Muscle of leg (tissue), 16 donors: ENCODE measurements at places on chromosomes 2 and 18. TPM values are rescaled to one million over a fixed set of nuclear protein-coding genes. Genes with fewer than 3 reads are reported as not detected.

The UGT1A4 gene
- not detected for total RNA-seq

DNA sequence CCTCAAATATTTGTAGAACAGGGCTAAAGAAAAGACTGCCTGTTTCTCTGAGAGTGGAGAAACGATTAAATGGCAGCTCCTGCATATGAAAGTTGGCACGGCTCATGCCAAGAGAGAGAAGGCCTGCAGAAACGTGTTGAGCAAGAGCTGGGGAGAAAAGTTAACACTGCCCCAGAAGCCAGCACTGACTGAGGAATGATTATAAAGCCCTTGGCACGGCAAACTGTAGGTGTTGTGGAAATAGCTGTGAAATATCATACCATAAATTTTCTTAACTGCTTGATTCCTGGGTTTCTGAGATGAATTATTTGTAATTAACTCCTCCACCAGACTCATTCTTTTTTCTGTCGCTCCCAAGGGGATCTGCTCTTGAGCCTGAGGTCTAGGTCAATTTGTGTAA, 4.3 kb downstream of the FRZB start:
- H3K4me3 ChIP-seq, result no peak overlapping the region
- peaks cover 9% of the 10 kb centered on the region for H3K4me1 ChIP-seq
- H3K36me3 ChIP-seq, result no peaks in the 10 kb centered on the region
- H3K27ac ChIP-seq, result no peak overlapping the region

DNA sequence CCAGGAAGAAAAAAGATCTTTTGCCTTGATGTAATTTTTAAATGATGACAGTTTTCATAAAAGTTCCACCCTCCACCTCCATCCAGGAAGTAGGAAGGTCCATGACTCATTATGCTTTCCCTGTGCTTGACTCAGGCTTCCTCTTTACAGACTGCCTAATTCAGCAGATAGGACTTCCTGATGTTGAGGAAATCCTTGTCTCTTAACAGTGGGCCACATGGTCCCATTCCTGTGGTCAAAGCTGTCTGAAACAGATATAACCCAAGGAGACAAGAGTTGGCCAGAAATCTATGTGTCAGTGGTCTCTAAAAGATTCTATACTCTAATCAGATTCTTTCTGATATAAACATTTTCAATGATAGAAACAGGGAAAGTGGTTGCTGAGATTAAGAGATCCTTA, 119.1 kb downstream of the BAZ2B start:
- no peak overlapping the region for H3K27ac ChIP-seq
- peak; percentile 75 for DNase-seq
- no peak overlapping the region for H3K4me3 ChIP-seq
- no peaks in the 10 kb centered on the region for H3K4me1 ChIP-seq
- H3K36me3 ChIP-seq, result no peaks in the 10 kb centered on the region
- no peaks in the 10 kb centered on the region for H3K27me3 ChIP-seq

DNA sequence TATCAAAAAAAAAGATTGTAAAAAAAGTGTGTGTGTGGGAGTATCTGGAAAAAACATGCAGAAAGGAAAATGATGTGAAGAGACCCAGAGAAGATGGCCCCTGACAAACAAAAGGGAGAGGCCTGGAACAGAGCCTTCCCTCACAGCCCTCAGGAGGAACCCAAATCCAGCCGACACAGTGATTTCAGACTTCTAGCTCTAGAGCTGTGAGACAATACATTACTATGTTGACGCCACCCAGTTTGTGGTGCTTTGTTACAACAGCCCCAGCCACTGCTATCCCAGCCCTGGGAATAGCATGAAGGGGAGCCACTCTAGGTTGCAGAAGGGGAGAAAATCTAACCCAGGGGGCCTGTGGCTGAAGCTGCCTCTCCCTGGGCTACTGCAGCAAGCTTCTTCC, 59.0 kb upstream of the ZBTB7C start:
- no peak overlapping the region for H3K27ac ChIP-seq
- peak; percentile 42 for DNase-seq
- H3K4me3 ChIP-seq, result no peak overlapping the region

The B4GALT6 gene
- 3.9 TPM for total RNA-seq

- H3K27me3 ChIP-seq, result peaks cover 2% of the 10 kb centered on the region
- H3K4me3 ChIP-seq, result no peak overlapping the region
- no peak for DNase-seq
- H3K36me3 ChIP-seq, result no peaks in the 10 kb centered on the region
- H3K4me1 ChIP-seq, result no peaks in the 10 kb centered on the region
- H3K27ac ChIP-seq, result no peak overlapping the region
These were observed 128.0 kb downstream of the ASB1 start for GRCh38 chr2:238554468-238555315.

GRCh38 chr2:119234021-119235019, 10.7 kb downstream of the STEAP3 start:
- peaks cover 2% of the 10 kb centered on the region for H3K27me3 ChIP-seq
- H3K36me3 ChIP-seq, result no peaks in the 10 kb centered on the region
- no peak overlapping the region for H3K27ac ChIP-seq
- no peak overlapping the region for H3K4me3 ChIP-seq

- H3K27me3 ChIP-seq, result no peaks in the 10 kb centered on the region
- no peak overlapping the region for H3K4me3 ChIP-seq
- no peak overlapping the region for H3K27ac ChIP-seq
These were observed 438.0 kb upstream of the CDH20 start for GRCh38 chr18:60895181-60895580.

GRCh38 chr2:234198976-234199375, 148.5 kb downstream of the SPP2 start:
- H3K4me3 ChIP-seq, result no peak overlapping the region
- H3K36me3 ChIP-seq, result no peaks in the 10 kb centered on the region
- H3K27ac ChIP-seq, result no peak overlapping the region
- H3K4me1 ChIP-seq, result no peaks in the 10 kb centered on the region
- H3K27me3 ChIP-seq, result peaks cover 4% of the 10 kb centered on the region

DNA sequence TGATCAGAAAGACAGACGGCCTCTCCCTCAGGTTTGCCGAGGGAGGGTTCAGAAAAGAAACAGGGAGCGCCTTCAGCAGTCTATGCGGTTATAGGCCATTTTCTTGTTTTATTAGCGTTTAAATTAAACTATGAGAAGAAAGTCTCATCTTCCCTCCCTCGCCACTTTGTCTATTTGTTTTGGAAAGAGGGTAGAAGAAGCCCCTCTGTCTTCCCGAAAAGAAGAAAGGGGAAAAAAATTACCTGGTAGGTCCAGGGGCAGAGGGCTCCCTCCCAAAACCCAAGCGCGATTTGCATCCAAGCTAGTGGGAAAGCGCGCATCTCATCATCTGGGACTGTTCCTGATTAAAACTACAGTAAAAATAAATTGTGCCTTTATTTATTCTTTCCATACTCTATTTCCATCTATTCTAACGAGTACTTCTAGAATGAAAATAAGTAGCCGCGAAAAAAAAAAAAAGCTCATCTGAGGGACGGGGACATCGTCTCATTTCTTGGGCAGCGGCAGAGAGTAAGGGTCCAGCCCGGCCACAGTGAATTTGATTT, 2.4 kb downstream of the PAX8 start:
- no peak overlapping the region for H3K4me3 ChIP-seq
- no peak overlapping the region for H3K27ac ChIP-seq
- no peaks in the 10 kb centered on the region for H3K36me3 ChIP-seq
- H3K4me1 ChIP-seq, result peaks cover 11% of the 10 kb centered on the region
- DNase-seq, result no peak

DNA sequence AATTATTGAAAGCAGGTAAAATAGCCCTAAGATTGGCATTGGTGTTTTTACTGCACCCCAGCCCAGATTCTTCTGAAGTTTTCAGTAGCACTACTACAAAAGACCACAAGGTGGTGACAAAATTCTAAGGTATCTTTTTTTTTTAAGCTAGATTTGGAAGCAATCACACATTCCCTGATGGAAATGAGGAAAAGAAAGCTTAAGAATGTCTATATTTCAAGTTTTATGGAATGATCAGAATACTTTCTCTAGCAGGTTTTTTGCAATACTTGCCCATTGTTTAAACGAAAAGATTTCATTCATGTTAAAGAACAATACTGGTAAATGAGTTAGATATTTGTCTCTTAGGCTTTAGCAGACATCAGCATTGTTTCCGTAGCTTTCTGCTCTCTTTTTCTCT, 32.1 kb upstream of the ZNF638 start:
- no peaks in the 10 kb centered on the region for H3K36me3 ChIP-seq
- H3K4me1 ChIP-seq, result no peaks in the 10 kb centered on the region
- peak; percentile 56 for DNase-seq
- no peak overlapping the region for H3K27ac ChIP-seq
- H3K4me3 ChIP-seq, result no peak overlapping the region

DNA sequence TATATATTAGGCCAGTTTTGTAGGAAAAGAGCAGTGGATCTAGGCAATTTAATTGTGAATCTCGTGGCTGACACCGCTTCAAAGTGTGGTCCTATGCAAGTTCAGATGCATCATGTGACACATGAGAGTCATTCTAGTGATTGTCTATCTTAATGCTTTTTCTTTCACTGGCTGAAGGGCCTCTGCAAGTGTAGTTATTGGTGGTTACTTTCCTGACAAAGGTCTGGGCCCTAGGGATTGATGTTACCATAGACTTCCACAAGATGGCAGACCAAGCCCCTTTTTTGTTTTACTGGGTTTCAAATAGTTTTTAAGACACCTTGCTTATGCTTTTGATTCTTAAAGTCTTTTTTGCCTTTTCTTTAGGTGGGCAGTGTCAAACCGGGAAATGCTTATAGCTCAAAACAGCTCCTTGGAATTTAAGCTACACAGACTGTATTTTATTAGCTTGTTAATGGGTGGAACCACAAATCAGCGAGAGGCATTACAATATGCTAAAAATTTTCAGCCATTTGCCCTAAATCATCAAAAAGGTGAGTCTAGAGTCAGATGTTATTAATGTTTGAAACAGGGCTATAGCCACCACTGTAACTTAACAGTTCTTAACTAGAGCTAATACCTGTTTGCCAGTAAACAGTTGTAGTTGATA, 25.9 kb downstream of the CD8A start:
- H3K4me3 ChIP-seq, result no peak overlapping the region
- no peaks in the 10 kb centered on the region for H3K27me3 ChIP-seq
- H3K4me1 ChIP-seq, result no peaks in the 10 kb centered on the region
- H3K36me3 ChIP-seq, result peaks cover 11% of the 10 kb centered on the region

GRCh38 chr2:192038110-192038509, 156.6 kb downstream of the TMEFF2 start:
- no peak for DNase-seq
- no peaks in the 10 kb centered on the region for H3K4me1 ChIP-seq
- H3K27me3 ChIP-seq, result no peaks in the 10 kb centered on the region
- H3K4me3 ChIP-seq, result no peak overlapping the region
- no peaks in the 10 kb centered on the region for H3K36me3 ChIP-seq
- H3K27ac ChIP-seq, result no peak overlapping the region

GRCh38 chr2:47799031-47799609, 16.2 kb downstream of the MSH6 start:
- H3K36me3 ChIP-seq, result peaks cover 90% of the 10 kb centered on the region
- H3K4me1 ChIP-seq, result no peaks in the 10 kb centered on the region

GRCh38 chr18:49934457-49934856, 121.1 kb upstream of the ACAA2 start:
- no peaks in the 10 kb centered on the region for H3K27me3 ChIP-seq

The LDLRAD4 gene
- total RNA-seq, result 20.8 TPM

The KIAA2012 gene
- total RNA-seq, result 0.31 TPM

The TLX2 gene
- not detected for total RNA-seq

DNA sequence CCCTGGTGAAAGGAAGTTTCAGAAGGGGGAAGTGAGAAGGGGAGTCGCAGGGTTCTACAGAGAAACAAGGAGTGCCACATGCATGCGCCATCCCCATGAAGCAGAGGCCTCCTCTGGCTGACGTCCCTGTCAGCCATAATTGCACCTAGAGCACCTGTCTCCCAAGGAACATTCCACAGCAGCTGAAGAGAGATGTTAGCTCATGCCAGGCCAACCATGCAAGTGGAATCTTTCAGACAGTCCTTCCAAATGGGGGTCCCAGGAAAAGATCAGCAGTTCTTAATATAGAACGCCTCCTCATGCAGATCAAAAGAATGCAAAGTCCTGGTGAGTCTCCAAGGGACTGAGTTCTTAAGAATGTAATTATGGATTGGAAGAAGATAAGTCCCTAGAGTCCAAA, 29.6 kb downstream of the MRO start:
- no peaks in the 10 kb centered on the region for H3K27me3 ChIP-seq
- no peak overlapping the region for H3K4me3 ChIP-seq
- no peak overlapping the region for H3K27ac ChIP-seq

The ITGA6 gene
- 88.6 TPM for total RNA-seq

DNA sequence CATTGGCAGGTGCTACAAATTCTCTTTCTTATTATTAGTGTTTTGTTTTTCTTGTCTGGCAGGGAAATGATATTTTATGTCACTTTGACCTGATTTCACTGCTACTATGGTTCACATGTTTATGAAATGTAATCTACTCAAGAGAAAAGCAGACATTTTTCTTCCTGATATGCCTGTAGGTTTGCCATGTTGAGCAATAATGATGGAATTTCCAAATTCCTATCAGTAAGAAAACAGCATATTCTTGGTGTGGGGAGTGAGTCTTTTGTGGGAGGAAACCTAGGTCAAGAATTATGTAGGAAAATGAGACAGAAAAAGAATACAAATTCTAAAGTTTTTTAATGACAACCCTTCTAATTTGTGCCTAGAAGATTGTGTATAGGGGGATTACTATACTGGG, 356.4 kb downstream of the SLC4A3 start:
- no peak for DNase-seq
- no peaks in the 10 kb centered on the region for H3K4me1 ChIP-seq
- no peaks in the 10 kb centered on the region for H3K27me3 ChIP-seq

The SKOR2 gene
- not detected for total RNA-seq

The TEX44 gene
- total RNA-seq, result not detected

The BMP10 gene
- total RNA-seq, result not detected

DNA sequence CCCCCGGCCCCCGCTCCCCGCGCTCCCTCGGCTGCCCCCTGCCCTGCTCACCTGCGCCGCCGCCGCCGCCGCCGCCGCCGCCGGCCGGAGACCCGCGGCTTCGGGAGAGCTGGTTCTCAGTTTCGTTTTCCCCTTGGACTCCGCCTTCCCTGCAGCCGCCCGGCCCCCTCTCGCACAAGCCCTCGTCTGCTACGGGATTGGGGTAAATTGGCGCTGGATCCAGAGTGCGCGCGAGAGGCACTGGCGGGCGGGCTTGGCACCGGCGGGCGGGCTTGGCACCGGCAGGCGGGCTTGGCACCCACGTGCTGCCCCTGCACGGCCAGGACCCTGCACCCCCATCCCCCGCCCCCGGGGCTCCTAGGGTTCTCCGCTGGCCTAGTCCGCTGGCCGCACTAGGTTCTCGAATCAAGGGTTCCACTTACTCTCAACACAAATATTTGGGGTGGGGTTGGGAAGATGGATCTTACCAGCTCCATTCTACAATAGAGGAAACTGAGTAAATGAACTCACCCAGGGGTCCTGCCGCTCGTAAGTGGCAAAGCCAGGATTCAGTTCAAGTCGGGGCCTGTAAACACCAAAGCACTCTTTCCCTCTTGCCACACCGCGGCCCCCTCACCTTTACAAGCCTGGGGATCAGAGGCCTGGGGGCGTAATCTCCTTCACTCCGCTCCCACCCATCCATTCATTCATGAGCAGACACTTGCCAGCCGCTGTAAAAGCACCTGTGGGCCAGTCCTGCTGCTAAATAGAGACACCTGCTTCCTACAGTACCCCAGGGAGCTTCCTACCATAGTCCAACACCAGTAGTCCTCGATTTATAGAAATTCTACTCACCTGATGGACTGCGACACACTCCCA, at the start of gene EIF2AK2:
EIF2AK2 (minus strand) TSS at position 124 of the 858 bp plus-strand sequence. CDS start 9,174 bp downstream, outside the sequence.
- no peaks in the 10 kb centered on the region for H3K27me3 ChIP-seq
- peaks cover 15% of the 10 kb centered on the region for H3K4me1 ChIP-seq
- H3K4me3 ChIP-seq, result peak within 1 kb of the TSS; percentile 93
- H3K27ac ChIP-seq, result peak within 1 kb of the TSS; percentile 97
- DNase-seq, result peak; percentile 94
